ENCODE measurements at places on chromosomes 16 and 17.

- peak; percentile 51 for DNase-seq
Observed at GRCh38 chr16:19329932-19330331, 44.4 kb downstream of the CLEC19A start.

DNA sequence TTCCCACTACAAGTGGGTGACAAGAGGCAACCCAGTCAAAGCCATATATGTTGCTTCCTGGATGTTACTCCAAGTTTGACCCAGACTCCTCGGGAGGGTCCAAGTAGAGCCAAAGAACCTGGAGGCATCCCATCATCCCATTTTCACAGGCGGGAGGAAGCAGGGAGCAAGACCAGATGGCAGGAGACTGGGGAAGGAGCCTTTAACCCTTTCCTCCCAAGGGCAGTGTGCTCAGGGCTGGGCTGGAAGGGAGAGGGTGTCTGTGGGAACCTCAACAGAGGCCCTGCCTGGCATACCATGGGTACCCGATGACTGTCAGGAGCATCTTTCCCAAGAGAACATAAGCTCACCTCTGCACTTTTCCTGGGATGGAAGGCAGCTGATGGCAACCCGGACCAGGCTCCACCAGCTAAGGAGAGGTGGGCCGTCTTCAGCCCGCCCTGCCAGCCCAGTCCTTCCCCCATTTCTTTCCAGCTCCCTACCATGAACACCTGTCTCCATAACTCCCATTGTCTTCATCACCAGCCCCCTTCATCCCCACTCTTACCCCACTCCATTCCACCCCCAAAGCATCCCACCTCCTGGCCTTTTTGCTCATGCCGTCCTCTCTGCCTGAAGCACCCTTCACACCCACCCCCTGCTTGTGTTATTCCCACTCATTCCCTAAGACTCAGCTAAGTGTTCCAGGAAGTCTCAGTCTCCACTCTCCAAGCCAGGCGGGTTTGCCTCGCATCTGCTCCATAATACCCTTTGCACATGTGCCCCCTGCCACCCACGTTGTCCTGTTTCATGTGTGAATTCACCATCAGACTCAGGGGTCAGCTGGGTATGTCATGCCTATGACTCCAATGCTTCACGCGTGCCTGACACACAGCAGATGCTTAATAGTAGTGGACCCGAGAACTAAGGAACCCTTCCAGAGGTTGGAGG, 5.9 kb upstream of the SLC16A5 start:
- DNase-seq, result no peak

DNA sequence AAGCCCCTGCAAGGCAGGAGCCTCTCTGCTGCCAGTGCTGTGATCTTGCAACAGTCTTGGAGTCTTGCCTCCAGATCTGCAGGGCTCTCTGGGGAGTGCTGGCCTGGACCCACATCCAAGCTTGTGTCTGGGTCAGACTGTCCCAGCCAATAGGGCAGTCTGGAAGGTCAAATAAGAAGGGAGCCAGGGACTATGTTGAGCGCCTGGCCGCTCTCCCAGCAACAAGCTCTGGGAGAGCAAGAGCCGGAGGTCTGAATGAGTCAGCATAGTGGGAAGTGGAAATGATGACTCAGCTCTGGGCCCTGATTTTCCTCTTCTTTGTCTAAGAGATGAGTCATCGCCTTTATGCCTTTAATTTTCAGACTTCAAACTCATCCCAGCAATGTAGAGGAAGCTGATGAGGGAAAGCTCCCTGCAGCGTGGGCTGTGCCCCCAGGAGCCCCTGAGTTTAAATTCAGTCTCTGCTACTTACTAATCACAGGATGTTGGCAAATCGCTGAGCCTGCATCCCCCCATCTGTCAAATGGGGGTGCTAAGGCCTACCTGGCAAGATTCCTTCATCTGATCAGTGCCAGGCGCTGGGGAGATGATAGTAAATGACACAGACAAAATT, 43.6 kb upstream of the HAPSTR1 start:
- peak; percentile 99 for DNase-seq

- DNase-seq, result no peak
Observed at GRCh38 chr17:63492940-63493339, 16.1 kb downstream of the ACE start.

DNA sequence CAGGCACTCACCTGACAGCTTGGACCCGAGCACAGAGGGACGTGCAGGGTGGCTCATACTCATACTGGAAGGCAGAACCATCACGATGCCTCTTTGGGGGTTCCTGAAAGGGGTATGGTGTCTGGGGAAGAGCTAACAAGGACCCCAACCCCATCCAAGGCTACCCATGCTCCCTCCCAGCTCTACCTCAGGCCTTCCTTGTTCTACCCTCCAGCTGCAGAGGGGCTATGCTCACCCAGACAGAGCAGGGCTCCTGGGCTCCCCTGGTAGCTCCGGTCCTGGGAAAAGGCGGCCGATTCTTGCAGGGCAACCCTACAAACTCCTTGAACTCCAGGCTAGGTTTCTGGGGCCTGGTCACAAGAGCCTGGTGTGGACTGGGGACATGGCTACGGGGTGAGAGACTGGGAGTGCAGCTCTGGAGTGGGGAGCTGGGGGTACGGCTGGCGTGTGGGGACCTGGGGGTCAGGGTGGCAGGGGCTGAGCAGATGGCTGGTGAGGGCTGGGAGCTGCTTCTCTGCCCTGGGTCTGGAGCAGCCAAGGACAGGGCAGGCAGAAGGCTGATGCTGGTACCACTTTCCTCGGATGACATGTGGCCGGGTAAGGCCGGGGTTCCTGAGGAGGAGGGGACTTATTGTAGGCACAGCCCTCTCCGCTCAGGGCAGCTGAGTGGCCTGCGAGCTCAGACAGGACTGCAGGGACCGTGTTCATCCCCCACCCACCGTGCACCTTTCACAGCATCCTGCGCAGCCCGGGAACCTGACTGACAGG, 2.1 kb downstream of the ACD start:
- DNase-seq, result no peak

DNA sequence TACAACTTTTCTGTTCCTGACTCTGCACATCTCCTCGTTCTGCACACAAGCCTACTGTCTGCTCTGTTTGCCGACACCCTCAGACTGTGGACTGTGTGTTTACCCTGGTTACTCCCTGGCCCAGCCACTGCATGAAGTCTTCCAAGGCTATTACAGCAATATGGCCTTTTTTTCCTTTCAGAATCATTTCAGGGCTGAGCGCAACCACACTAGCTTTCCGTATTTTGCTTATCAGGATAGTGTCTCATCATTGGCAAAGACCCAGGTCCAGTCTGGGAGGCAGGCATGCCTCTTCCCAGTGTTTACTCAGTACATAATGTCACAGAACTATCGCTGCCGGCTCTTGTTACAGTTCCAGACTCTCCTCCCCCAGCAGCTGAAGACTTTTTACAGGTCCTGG, 10.1 kb downstream of the DNAH9 start:
- no peak for DNase-seq

DNA sequence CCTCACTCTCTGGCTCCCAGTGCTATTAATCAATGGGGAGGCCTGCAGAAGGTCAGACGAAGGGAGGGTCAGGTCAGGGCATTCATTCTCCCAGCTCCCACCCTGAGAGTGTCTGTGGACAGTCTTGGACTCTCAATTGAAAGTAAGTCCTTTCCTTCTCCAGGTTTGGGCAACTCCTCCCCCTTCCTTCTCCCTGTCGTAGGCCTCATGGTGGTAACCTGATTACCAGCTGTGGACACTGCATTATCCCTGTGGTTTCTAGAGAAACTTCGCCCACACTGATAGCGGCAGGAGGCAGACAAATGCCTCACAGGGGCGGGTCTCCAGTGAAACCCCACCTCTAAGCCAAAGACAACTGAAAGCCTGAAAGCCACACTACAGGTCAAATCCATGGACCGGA, 57.7 kb upstream of the SLC25A19 start:
- peak; percentile 25 for DNase-seq

- DNase-seq, result no peak
Observed at GRCh38 chr16:2763173-2763572, 10.7 kb downstream of the SRRM2 start.

DNA sequence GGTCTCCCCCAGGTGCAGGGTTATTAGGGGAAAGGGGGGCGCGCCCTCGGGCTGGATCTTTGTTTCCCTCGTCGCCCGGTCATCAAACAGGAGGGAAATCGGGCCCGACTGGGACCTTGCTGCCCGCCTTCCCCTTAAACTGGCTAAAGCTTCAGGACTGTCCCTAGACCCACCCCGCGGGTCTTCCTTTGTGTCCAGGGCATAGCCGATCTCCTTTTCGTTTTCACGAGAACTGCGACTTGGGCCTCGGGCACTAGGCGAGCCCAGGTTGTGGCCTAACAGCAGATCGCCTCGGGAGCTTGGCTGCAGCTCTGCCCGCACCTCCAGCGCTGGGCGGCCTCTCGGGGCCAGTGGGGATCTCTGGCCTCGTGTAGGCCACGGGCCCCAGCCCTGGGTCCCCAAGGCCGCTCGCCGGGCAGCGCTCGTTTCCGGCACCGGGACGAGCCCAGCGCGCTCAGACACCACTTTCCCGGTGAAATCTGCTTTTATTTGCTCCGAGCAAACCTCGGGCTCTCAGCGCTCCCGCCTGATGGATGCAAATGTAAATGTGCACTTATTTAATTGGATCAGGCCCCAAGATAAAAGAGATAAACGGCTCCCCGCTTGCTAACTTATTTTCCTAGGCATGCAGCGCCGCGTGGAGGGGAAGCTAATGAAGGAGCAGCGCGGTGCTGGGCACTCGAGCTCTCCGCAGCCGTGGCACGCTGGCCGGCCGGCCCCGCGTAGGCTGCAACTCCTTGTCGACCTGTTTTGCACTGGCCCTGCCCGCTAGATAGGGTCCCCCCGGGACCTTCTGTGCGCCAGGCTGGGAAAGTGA, 7.8 kb downstream of the IRX5 start:
- no peak for DNase-seq

GRCh38 chr17:65857718-65858117, 296.3 kb upstream of the AXIN2 start:
- DNase-seq, result peak; percentile 7

- DNase-seq, result peak; percentile 81
Observed at GRCh38 chr17:76382351-76382802, 2.0 kb upstream of the SPHK1 start.

GRCh38 chr16:709566-710499, 4.2 kb upstream of the FBXL16 start:
- DNase-seq, result peak; percentile 66

DNA sequence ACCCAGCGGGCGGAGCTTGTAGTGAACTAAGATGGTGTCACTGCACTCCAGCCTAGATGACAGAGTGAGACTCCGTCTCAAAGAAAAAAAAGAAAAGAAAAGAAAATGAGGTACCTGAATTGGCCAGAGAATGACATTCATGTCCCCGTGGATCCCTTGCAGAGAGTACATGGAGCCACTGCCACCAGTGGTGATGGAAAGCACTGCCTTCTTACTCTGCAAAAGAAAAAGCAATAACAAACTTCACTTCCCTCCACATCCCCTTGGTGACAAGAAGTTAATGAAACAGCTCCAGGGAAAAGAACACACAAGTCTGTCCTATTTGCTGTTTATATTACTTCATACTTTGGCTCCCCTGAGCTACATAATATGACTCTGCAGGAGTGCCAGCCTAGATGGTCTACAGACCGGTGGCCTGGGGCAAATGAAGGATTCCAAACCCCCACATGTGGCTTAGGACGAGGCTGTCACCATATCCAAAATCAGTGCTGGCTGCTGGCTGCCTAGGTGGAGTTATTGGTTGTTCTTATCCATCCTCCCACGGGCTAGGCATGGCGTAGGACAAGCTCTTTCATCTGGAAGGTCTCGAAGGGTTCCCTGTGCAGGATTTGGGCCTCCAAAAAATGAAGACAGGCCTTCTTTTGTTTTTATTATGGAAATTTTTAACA, 13.3 kb downstream of the NQO1 start:
- no peak for DNase-seq

DNA sequence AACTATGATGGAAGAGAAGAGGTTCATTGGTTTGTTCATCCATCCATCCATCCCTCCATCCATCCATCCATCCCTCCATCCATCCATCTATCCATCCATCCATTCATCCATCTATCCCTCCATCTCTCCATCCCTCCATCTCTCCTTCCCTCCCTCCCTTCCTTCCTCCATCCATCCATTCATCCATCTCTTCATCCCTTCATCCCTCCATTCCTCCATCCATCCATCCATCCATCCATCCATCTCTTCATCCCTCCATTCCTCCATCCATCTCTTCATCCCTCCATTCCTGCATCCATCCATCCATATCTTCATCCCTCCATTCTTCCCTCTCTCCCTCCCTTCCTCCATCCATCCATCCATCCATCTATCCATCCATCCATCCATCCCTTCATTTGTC, 10.0 kb upstream of the PPL start:
- no peak for DNase-seq

- DNase-seq, result no peak
Observed at GRCh38 chr17:60149691-60150582, at the start of gene CA4. Gene CA4, plus strand, starts transcription at chr17:60149973. Its CDS starts 62 bp downstream, at chr17:60150035.
